ENCODE measurements at places on chromosomes 12 and 14.
A peak's percentile ranks its signal among the peaks of the same experiment; 100 is the strongest.

- no peak for DNase-seq
These were observed 418.9 kb downstream of the ZFP36L1 start for GRCh38 chr14:68373847-68374444.

DNA sequence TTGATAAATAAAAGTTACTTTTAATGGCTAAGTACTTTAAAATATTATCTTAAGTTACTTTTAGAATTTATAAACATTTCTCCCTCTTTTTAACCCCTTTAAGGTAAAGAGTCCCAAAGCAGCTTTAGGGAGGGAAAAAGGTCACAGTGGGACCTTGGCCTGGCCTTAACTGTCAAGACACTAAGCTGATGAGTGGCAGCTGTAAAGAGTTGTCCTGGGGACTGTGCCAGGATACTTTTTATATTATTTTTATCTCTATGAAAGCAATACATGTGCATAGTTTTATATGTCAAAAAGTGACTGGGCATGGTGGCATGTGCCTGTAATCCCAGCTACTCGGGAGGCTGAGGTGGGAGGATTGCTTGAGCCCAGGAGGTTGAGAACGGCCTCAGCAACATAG, 94.2 kb upstream of the RESF1 start:
- DNase-seq: no peak

GRCh38 chr12:117564881-117565280, 203.5 kb upstream of the NOS1 start:
- peak; percentile 46 for DNase-seq

- no peak for DNase-seq
These were observed 15.5 kb downstream of the SOAT2 start for GRCh38 chr12:53118751-53119300.

DNA sequence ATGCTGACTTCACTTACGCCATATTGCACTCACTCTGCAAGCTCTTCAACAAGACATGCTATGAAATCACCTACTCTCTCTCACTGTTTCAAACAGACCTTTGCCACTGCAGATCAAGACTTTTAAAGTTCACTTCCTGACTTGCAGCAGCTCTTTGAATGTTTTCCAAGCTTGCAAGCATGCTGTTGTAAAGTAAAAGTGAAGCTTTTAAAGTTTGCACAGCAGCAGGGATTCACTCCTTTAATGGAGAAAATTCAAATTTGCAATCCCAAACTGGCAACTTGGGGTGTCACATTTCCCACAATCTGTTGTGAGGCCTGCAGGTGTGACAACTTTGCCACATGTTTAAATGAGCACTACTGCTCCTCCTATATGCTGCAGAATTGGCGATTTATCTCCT, 270.9 kb downstream of the ALX1 start:
- DNase-seq: no peak

GRCh38 chr14:73809391-73809790, 42.2 kb upstream of the PTGR2 start:
- no peak for DNase-seq

GRCh38 chr14:68719634-68720384, 73.1 kb downstream of the ZFP36L1 start:
- DNase-seq: no peak

- DNase-seq: no peak
These were observed 124.3 kb downstream of the FOXN3 start for GRCh38 chr14:89292579-89293313.

GRCh38 chr12:88015825-88016224, 13.4 kb downstream of the C12orf50 start:
- DNase-seq: no peak

DNA sequence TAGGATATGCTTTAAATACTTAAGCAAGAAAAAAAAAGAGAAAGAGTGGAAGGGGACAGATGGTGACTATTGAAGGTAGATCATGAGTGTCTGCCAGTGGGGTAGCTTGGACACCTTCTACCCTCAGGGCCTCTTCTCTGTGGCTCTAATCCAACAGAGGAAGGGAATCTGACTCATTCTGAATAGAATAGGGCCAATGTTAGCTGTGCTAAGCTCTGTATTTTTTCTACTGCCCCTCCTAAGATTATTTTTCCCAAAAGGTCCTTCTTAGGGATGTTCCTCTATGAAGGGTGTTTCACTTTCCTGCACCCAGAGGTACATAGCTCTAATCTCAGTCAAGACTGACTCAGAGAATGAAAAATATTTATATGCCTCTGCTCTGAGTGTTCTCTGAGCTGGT, 25.6 kb downstream of the UNC79 start:
- DNase-seq: no peak

DNA sequence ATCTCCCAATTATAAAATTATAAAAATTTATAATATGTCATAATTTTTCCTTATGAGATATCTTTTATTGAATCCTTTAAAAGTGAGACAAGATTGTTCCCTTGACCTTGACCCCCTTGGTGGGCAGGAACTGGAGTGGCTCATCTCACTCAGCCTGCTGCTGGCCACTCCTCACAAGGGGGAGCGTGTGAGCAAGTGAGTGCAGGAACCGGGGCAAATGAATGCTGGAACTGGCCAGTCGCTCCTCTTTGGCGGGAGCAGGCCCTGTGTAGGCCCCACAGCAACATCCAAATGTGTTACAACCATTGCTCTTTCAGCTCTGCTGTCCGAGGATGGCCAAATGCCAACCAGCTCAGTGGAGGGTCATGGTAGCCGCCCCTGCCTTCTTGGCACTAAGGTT, 178.8 kb downstream of the ETNK1 start:
- peak; percentile 4 for DNase-seq

- DNase-seq: no peak
These were observed 67.3 kb downstream of the SPTB start for GRCh38 chr14:64812412-64812811.

DNA sequence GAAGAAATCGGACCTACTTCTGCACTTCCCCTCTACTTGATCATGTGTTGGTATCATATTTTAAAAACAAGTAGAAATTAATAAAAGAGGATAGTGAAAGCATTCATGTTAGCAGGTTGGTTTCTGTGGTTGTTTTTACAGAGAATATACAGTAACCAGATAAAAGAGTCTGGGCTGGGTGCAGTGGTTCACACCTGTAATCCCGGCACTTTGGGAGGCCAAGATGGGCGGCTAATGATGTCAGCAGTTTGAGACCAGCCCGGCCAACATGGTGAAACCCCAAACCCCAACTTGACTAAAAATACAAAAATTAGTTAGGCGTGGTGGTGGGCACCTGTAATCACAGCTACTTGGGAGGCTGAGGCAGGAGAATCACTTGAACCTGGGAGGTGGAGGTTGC, 55.9 kb downstream of the LRP6 start:
- DNase-seq: no peak

DNA sequence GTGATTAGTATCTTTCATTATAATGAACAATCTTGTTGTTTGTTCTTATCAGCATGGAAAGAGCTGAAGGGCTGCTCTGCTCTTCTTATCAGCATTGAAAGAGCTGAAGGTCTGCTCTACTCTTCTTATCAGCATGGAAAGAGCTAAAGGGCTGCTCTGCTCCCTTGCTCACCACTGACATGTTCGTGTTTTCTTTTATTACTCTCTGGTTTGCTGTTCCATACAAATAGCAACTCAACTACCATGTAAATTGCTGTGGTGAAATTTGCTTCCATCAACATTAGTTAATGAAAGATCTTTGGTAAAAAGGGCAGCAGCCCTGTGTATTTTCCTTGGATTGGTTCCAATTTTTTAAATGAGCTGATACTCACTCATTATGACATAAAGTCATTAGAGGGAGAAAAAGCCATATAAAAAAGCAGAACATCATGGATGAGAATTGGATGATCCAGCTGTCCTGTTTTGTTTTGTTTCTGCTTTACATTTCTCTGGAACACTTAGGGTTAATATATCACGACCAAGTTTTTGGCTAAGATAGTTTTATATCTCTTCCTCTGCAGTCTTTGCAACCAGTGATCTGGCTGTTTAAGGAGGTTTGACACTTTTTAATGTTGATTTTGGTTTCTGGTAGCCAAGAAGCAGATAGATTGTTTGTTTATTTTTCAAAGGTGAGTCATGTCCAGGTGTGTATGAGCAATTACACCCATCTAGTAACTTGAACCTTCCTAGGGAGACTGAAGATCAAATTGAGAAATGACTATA, 356.6 kb downstream of the CEP128 start:
- no peak for DNase-seq

- no peak for DNase-seq
These were observed 2.2 kb upstream of the RPS6KA5 start for GRCh38 chr14:91062600-91062999.

GRCh38 chr14:85442996-85443395, 86.9 kb upstream of the FLRT2 start:
- DNase-seq: no peak

GRCh38 chr14:59101476-59101875, 87.0 kb upstream of the DAAM1 start:
- DNase-seq: no peak

GRCh38 chr14:31613188-31613587, 52.0 kb downstream of the NUBPL start:
- DNase-seq: no peak

DNA sequence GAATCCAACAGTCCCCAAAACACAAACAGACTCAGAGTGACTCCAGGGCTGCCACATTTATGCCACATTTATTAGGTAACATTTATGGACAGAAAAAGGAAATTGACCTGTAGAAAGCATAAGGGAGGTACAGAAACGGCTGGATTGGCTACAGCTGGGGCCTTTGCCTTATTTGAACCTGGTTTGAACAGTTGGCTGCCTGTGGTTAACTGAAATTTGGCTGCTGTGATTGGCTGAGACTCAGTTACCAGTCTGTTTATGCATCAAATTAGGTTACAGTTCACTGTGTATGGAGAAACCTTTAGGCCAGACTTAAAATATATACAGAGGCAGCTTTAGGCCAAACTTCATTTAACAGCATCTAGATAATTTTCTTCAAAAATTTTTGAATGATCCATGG, 27.8 kb upstream of the PCNX1 start:
- no peak for DNase-seq

- no peak for DNase-seq
These were observed 183.8 kb upstream of the ARHGAP5 start for GRCh38 chr14:31893221-31893757.

GRCh38 chr14:54928216-54928615, 25.6 kb upstream of the GCH1 start:
- DNase-seq: no peak

DNA sequence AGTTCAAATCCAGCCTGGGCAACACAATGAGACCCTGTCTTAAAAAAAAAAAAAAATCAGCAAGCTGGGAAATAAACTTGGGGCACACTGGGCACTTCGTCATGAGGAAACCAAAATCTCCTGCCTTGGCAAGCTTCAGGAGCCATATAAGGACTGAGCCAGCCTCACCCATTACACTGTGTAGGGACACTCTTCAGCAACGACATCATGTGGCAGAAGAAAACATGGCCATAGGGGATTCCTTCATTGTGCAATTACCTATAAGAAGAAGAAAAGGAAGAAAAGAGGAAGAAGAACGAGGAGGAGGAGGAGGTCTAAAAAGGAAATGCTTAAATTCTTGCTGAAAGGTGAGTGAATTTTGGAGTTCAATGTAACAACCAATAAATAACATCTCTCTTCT, 26.1 kb upstream of the IFNG start:
- DNase-seq: no peak

DNA sequence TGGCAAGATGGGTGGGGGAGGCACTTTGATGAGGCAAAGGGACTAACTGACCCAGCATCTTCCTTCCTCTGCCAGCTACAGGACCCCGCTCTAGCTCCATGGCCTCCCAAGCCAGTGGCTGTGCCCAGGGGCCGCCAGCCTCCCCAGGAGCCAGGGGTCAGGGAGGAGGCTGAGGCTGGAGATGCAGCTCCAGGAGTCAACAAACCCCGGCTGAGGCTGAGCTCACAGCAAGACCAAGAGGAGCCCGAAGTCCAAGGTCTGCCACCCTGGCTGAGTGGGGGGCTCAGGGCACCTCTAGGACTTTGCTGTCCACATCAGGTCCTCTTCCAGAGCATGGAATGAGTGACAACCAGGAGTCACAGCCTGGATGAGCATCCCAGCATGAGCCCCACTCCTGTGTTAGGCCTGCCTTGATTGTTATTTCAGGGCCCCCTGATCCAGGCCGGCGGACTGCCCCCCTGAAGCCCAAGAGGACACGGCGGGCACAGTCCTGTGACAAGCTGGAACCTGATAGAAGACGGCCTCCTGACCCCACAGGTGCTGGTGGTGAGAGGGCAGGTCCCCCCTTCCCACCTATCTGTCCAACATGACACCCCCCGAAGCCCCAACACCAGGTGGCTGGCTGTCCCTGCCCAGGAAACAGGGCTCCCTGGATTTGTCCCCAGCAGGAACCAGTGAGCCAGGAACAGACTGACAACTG, 2.5 kb upstream of the CPNE6 start:
- no peak for DNase-seq

- DNase-seq: peak; percentile 87
These were observed 219.7 kb upstream of the PRICKLE1 start for GRCh38 chr12:42809226-42809625.

GRCh38 chr14:34843011-34843554, 32.1 kb downstream of the BAZ1A start:
- DNase-seq: peak; percentile 72

GRCh38 chr14:85483652-85484051, 46.3 kb upstream of the FLRT2 start:
- no peak for DNase-seq

DNA sequence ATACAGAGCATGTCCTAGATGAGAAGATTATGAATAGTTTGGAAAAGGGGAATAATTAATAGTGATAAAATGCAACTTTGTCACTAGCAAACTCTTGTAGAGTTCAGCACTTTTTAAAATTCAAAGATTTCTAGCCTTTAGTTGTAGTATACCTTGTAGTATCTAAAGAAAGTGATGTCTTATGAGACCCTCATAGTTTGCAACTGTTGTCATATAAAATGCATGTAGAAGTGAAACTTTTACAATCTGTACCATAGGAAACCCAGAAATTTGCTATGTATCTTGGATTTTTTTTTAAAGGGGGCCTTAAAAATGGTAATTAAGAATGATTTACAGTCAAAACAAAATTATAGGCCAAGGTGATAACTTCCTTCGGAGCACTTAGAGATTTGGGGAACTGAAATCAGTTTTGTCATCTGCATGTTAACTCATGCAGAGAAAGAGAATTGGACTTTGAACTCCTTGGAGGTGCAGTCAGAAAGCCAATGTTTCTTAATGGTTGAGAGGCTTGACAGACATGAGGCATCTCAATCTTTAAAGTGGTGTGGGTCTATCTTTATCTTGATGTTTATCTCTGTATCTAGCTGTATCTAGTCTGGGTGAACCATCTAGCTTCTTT, 1.3 kb downstream of the LRRK2 start:
- DNase-seq: no peak

DNA sequence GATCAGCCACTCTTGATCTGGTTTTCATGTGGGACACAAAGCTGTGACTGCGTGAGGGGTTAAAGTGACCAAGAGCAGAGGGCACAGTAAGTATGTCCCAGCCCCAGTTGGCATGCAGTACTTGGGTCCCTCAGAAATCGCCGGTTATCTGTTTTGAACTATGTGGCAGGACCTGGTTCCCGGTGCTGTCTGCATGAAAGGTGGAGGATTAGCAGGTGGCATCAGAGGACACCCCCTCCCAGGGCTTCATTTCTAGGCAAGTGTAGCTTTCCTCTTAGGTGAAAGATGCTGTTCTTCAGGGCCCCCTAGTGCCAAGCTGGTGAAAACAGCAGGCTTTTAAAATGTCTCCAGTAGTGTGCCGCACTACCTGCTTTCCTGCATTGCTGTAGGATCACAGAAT, 57.1 kb downstream of the ATG14 start:
- peak; percentile 43 for DNase-seq
